Neural crest cell (in vitro differentiated cells): ENCODE measurements at places on chromosomes 6 and 20.

- H3K4me3 ChIP-seq, result peak overlapping the region; percentile 93
- DNase-seq, result no peak
- peaks cover 12% of the 10 kb centered on the region for H3K36me3 ChIP-seq
- no peaks in the 10 kb centered on the region for H3K27me3 ChIP-seq
- peak overlapping the region; percentile 100 for H3K27ac ChIP-seq
Measured at GRCh38 chr6:31736768-31737314, 511 bp upstream of the CLIC1 start.

DNA sequence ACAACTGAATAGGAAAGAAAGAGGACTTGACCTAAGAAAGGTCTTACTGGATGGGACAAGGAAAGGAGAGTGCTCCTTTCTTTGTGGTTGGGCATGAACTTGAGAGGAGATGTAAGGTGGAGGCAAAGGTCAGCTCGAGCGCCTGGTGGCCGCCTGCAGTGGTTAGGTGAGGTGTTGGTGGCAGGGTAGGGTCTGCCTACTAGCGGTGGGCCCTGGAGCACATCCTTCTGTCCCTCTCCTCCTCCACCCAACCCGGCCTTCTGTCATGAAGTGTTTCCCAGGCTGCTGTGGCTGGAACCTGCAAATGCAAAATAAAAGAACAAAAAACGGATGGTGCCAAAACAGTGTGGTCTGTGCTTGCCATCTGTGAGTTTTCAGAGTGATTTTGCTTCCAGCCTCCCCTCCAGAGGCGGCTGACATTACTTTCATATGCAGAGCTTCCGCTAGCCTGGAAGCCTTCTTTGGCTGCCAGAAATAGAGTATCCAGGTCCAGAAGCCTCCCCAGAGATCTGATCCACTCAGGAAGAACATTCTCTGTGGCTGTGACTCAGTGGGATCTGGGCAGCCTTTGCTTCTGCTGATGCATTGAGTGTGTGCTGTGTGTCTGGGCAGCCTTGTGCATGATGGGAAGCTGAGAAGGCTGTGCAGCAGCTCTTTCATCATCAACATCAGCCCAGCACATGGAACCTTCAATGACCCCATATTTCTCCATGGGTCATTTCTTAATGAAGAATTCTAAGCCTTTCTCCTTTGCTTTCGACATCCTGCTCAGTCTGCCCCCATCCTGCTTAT, 79.8 kb upstream of the FAM184A start:
- no peaks in the 10 kb centered on the region for H3K4me1 ChIP-seq
- H3K4me3 ChIP-seq, result no peak overlapping the region
- H3K27ac ChIP-seq, result no peak overlapping the region
- DNase-seq, result no peak
- H3K36me3 ChIP-seq, result no peaks in the 10 kb centered on the region
- H3K27me3 ChIP-seq, result peaks cover 2% of the 10 kb centered on the region

DNA sequence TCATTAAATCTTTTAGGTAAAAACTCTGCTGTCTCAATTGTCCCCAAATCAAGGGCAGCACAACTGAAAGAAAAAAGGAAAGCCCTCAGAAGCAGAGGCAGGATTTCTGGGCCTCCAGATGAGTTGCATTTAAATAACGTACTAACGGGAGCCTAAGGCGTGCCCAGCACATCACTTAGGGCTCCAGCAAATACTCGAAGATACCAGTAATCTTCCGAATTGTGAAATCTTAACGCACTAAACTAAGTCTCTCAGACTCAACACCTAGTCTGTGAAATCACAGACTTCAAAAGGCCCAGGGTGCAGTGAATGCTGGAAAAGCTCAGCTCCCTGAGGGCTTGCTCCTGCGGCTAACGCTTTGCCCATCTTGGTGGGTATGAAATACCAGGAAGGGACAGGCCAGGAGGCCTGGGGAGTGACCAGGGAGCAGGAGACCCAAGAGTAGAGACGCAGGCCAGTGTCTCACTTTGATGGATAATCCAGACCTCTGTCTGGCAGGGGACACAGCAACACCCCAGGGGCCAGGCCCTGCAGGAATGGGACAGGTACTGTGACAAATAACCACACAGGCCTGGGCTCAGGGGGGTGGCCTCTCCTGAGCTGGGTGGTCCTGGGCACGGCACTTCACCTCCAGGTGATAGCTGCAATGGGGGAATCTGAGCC, 36.4 kb downstream of the RRBP1 start:
- DNase-seq, result no peak
- H3K4me3 ChIP-seq, result no peak overlapping the region
- no peaks in the 10 kb centered on the region for H3K27me3 ChIP-seq
- H3K4me1 ChIP-seq, result peaks cover 47% of the 10 kb centered on the region
- no peaks in the 10 kb centered on the region for H3K36me3 ChIP-seq
- H3K27ac ChIP-seq, result no peak overlapping the region

- H3K27me3 ChIP-seq, result peaks cover 24% of the 10 kb centered on the region
Measured at GRCh38 chr6:16130437-16130891, 1.6 kb downstream of the MYLIP start.
